K562 (cell line): ENCODE measurements at places on chromosomes 1 and 21. TPM values are rescaled to one million over a fixed set of nuclear protein-coding genes. Genes with fewer than 3 reads are reported as not detected.

The ERICH3 gene
- total RNA-seq, result not detected in 2 replicates

The PEAR1 gene
- total RNA-seq, result 5.2 and 6.1 TPM in 2 replicates

The ADGRB2 gene
- 0.22 and 0.34 TPM in 2 replicates for total RNA-seq

The GJA8 gene
- not detected in 2 replicates for total RNA-seq

The FCGR1A gene
- total RNA-seq, result not detected in 2 replicates

The PADI2 gene
- 0.11 and 0.13 TPM in 2 replicates for total RNA-seq

The TMEM35B gene
- 15.6 and 17.3 TPM in 2 replicates for total RNA-seq

The WDR64 gene
- not detected in 2 replicates for total RNA-seq

The BACE2 gene
- 0.07 and 0.24 TPM in 2 replicates for total RNA-seq

The BRDT gene
- total RNA-seq, result not detected in 2 replicates

The CCDC27 gene
- total RNA-seq, result not detected in 2 replicates
